ENCODE measurements at places on chromosomes 16 and 17.

DNA sequence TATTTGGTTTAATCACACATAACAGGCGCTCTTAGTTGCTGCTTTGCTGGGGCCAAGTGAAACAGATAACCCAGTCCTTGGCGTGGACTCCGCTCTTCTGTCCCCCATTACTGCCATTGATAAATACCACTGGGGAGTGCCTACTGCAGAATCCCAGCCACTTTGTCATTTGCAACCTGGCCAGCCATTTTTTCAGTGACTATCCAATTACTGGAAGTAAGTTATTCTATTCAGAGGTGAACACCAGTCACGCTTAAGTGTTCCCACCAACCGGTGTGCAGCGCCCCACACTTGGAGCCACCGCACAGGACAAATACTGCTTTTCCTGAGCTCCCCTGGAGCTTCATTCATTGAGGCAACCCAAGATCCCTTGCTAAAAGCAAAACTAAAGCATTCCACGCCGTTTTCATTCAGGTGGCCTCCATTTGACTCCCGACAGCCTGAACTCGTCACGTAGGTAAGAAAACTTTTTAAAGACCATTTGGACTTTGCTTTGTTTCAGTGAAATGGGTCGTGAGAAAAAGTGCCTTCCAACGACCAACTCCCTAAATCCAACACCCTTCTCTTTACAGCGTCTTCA is 1.8 kb downstream of the USP7 start:
- no peak for DNase-seq

GRCh38 chr16:1887711-1888354 is 15.9 kb upstream of the MEIOB start:
- no peak for DNase-seq

DNA sequence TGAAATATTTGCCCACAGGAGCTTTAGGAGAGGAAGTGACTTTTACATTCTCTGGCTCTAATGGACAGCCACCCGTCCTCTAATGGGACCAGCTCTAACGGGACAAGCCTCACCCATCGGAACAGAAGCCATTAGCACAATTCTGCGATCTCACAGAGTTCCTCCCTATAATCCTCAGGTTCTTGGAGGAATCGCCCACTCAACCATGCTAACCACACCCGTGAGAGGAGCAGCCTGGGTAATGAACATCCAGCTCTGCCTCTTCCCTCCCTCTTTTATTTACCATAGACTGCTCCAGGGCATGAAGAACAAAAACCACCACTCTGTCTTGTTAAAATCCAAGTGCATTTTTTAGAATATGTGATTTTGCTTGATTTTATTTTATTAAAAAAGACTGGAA is 6.8 kb downstream of the SLC35B1 start:
- DNase-seq: no peak

- DNase-seq: no peak
These were observed 15.9 kb downstream of the IRX3 start for GRCh38 chr16:54270711-54271110.

DNA sequence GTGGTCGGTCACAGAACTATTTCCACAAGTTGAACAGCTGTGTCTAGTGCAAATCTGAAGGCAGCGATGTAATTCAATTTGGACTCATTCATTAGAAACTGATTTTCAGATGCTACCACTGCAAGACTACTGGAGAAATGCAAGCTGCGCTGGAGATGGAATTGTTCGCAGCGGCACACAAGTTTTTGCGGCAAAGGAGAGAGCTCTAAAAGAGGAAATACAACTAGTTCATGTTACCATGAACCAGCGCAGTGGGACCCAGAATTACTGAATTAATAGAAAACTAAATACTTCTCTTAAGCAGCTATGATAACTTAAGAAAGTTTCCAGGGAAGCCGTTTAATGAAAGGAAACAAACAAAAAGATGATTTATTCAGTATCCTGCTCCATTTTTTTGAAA is 1.9 kb downstream of the CREBBP start:
- no peak for DNase-seq

DNA sequence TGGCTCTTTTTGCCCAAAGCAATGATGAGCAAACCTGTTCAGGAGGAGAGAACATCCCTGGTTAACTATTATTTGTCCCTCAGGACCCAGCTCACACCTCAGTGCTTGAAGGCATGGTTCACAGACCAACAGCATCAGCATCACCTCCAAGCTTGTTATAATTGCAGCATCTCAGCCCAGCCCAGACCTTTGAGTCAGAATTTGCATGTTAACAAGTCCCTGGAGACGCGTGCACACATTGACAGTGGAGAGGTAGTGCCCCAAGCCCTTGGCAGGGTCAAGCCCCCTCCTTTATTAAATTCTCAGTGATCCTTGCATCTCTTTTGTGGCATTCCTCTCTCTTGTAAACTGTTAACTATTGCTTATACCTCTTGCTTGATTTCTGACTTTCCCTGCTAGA is 488.6 kb downstream of the HAPSTR1 start:
- no peak for DNase-seq

DNA sequence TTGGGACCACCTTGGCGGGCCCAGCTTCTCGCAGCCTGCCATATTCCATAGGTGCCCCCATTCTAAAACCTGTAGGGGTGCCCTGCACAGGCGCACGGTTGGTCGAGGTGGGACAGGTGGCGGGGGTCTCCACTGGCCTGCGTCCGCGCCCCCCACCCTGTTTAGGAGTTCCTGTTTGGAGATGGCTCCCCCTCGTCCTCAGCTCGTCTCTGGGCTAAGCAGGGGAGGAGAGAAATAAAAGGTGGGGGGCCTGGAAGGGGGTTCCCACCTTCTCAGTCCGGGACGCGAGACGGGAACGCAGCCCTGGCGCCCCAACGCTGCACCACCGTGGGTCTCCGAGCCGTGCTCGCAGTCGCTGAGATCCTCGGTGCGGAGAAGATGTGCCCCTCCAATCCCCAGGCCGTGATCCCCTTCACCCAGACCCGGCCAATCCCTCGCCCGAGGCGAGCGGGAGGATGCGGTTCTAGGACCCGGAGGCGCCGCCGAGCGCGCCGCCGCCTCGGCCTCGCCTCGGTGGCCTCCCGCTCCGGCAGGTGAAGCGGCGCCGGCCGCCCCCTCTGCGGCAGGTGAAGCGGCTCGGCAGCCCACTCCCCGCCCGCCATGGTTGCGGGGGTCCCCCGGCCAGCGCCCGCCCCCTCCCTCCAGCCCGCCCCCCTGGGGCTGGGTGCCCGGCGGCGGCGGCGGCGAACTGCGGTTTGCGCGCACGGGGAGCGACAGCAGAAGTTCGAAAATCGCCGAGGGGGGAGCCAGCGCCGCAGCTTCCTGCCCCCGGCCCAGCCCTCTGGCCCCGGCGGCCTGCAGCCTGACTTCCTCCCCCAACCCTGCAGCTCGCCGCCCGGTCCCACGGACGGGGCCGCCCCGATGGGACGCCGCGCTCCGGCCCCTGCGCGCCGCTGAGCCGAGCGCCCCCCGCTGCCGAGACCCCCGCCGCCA is at the start of gene FMNL1:
TSS of gene FMNL1 (plus strand) at position 805 of the 933 bp plus-strand sequence. CDS start 240 bp downstream, outside the sequence.
- DNase-seq: no peak

GRCh38 chr16:72313903-72314302 is 141.9 kb upstream of the PMFBP1 start:
- DNase-seq: no peak

DNA sequence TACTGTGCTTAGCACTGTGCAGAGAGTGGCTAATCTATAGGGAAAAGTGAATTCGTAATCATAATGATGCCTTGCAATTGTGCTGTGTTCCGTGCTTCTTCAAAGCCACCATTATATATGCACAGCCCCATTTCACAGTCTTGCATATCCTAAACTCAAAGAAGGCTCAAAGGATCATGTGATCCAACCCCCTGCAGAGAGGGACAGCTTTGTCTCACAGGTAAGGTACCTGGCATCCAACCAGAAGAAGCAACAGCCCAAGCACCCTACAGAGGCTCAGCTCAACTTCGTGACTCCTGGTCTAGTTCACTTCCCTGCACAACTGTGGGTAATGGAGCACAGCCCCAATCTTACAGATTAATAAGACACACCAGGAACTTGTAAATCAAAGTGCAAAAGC is 124.0 kb downstream of the ZNF423 start:
- no peak for DNase-seq

- no peak for DNase-seq
These were observed 9.3 kb upstream of the USP7 start for GRCh38 chr16:8972843-8973586.

- DNase-seq: no peak
These were observed 104.5 kb upstream of the SEC14L1 start for GRCh38 chr17:77036136-77036840.

DNA sequence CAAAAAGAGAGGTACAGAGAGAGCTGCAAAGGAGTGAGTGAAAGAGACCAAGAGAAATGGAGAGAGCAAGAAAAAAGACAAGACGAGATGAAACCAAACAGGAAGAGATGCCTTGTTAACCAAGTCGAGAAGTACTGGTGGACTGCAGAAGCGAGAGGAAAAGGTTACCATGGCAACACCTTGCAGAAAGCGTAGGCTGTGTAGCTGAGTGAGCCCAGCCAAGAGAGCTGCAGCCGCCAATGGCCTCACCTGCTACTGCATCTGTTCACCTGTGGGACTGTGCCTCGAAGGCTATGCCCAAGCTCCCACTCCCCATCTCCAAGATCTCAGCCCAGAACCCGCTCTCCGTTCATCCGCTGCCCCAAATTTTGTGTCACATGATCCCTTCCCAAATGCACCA is 161.3 kb downstream of the SLC39A11 start:
- DNase-seq: no peak

DNA sequence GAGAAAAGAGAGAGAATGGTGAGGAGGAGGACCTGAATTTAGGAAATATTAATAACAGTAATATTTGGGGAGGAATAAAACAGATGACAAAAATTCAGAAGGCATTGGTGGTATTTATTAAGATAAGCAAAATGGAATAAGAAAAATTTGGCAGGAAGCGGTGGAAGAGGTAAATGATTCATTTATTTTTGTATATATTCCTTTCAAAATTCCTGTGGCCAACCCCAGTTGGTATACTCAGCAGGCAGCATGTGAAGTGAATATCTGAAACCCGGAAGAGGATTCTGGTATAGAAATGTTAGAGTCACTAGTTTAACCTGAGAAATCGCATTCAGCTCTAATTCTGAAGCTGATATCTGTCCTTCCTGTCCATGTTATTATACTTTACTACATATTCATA is 792.0 kb downstream of the KCNJ2 start:
- no peak for DNase-seq

DNA sequence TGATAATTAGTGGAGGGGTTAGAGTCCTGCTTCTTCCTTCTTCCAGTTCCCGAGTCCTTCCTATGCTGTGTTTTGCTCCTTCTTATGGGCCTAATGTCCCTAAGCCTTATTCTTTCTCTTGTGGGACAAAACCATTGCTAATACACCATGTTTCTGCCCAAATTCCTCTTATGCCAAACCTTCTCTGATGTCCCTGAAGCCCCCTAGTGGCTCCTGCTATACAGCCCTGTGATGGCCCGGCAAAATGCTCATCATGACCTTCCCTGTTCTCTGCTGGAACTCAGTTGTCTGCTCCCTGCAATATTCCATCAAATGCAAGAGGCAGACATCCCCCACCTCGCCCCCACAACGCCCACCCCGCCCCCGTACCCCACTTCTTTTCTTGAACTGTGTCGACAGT is 171.6 kb downstream of the CDH11 start:
- DNase-seq: no peak

DNA sequence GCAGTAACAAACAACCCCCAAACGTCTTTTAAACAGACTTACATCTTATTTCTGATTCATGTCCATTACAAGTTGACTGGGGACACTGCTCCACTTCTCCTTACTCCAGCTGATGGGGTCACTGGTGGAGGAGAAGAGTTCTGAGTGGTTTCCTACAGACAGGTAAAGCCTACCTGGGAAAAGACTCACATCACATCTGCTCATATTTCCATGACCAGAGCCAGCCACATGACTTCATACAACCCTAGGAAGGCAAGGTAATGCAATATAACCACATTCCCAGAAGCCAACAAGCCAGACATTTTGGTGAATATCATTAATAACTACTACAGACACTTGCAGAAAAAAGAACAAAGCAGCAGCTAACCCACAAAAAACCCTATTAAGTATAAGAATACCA is 90.5 kb upstream of the IRX6 start:
- DNase-seq: no peak

DNA sequence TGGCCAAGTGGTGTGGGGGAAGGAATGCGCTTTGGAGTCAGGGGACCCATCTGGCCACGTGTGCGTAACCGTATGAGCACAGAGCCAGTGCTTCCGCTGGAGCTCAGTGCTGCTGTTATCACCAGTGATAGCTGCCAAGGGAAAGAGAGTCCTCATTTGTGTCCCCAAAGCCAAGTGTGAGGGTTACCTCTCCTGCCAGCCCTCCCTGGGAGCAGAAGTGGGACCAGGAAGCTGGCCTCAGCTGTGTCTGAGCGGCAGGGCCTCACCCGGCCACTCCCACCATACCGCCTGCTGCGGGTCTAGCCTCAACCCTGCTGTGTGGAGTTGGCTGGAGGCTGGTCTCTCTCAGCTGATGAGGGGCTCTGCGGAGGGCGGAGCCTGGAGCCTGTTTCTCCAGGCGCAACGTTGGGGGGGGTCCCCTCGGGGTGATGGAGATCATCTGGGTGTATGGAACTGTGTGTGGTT is 44.5 kb downstream of the MEAK7 start:
- peak; percentile 61 for DNase-seq

DNA sequence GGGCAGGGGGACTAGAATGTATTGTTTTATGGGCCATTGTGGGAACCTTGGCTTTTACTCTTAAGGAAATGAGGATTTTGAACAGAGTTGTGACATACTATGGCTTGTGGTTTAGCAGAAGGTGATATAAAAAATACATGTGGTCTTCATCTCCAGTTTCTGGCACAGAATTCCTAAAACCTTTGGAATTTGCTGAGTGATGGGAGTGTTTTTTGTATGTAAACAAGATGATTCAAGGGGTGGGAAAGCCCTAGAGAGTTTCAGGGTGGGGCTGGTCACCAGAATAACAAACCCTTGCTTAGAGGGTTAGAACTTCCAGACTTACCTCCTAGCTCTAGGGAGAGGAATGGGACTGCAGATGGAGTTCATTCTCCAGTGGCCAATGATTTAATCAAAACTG is 316.1 kb downstream of the PHKB start:
- DNase-seq: no peak

- no peak for DNase-seq
These were observed 103.3 kb downstream of the ABCC6 start for GRCh38 chr16:16120044-16120381.

GRCh38 chr16:54411544-54411943 is 125.0 kb upstream of the IRX3 start:
- DNase-seq: peak; percentile 46

Measured in right hindlimb (tissue), 1 donor.